ENCODE measurements at places on chromosomes 4 and X. TPM values are rescaled to one million over a fixed set of nuclear protein-coding genes. Genes with fewer than 3 reads are reported as not detected.

PITX2 gene
- total RNA-seq, result not detected

- no peak for DNase-seq
Observed at GRCh38 chr4:158783785-158784184, 15.0 kb downstream of the FNIP2 start.

TECRL gene
- not detected for total RNA-seq

TBC1D14 gene
- total RNA-seq, result 50.2 TPM

HS6ST2 gene
- not detected for total RNA-seq

KLHL15 gene
- total RNA-seq, result 8.6 TPM

- DNase-seq, result peak; percentile 55
Observed at GRCh38 chr4:183430317-183430993, 14.0 kb upstream of the CDKN2AIP start.
